ENCODE measurements at places on chromosomes 16 and 17.
A peak's percentile ranks its signal among the peaks of the same experiment; 100 is the strongest.

DNA sequence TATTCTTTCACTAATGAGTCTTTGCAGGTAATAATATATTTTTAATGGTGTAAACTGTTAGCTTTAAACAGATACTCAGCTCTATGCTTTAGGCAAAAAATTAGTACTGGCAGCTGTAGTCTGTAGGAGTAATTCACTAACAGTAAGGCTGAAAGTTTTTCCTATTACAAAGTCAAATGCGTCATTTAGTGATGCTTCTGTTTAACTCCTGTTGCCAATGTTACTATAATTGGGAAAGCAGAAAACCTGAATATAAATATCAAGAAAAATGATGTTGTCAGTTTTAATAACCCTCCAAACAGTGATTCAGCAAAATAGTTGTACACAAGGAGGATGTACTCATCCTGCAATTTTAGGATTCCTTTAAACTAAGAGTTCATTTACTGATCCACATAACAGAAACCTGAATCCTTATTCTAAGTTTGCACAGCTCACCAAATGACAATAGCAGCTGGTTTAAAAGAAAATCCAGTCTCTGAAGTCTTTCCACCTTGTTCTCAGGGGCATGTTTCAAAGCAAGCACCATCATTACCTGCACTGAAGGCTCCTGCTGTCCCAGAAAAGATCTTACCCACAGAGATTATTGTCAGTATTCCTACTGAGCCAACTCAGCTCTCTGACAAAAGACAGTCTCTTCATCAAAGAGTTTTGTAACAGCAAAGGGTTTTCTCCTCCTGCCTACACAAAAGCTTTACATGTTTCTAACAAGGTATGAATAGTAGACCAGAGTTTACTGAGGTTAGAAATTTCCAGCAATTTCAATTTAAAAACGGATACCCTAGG is 4.2 kb downstream of the CDR2 start:
- ATAC-seq, result peak; percentile 58

DNA sequence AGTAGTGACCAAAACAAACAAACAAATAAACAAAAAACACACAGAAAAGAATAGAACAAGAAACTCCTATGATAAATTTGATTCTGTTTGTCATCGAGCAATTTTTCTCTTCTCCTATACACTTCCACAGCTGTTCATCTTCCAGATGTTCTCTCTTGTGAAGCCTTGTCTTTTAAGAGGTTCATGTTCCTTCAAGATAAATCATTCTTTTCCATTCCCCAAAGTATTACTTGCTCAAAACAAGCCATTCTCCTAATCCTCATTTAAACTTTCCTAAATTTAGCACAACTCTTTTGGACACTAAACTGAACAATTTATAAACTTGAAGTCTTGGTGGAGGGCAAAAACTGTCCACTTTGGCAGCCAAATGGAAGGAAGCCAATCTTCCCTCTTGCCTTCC is 103.3 kb downstream of the ABCA8 start:
- no peak for ATAC-seq

GRCh38 chr17:4947010-4947410 is 1.3 kb downstream of the PFN1 start:
- no peak for ATAC-seq

DNA sequence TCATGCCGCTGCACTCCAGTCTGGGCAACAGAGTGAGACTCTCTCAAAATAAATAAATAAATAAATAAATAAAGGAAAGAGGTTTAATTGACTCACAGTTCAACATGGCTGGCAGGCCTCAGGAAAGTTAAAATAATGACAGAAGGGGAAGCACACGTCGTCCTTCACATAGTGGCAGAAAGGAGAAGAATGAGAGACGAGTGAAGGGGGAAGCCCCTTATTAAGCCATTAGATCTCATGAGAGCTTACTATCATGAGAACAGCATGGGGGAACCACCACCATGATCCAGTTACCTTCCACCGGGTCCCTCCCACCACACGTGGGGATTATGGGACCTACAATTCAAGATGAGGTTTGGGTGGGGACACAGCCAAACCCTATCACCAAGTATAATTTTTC is 54.5 kb downstream of the PAFAH1B1 start:
- no peak for ATAC-seq

GRCh38 chr17:73465130-73465952 is 153.5 kb upstream of the CDC42EP4 start:
- ATAC-seq, result no peak

- ATAC-seq, result no peak
Observed at GRCh38 chr17:78725448-78726021, 56.5 kb downstream of the CYTH1 start.

Measured in gastroesophageal sphincter (tissue), 4 donors.